ENCODE measurements at places on chromosomes 13 and 19.

DNA sequence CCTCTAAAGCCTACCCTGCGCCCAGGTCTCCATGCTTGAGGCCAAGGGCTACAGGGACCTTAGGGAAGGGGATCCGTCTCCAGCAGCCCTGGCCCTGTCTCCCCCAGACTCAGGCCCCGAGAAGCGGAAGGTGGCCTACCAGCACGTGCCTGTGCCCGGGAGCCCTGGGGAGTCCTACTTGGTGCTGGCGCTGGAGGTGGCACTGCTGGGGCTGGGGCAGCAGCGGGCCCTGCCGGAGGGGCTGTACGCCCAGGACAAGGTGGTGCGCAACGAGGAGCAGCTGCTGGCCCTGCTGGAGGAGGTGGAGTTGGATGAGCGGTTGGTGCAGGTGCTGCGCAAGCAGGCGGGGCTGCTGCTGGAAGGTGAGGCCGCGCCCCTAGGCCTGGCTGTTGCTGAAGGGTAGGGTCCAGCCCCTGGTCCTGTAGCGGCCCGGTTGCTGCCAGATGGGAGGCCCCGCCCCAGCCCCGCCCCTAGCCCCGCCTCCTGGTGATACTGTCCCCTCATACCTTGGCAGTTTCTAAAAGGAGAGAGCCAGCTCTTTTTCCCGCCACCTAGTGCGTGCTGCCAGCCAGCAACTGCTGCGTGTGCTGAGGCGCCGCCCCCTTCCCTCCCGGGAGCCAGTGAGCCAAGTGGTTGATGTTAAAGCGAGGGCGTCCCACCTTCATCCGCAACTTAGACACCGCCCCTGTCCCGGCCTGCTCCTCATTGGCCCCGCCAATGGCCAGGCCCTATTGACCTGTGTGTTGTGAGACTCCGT, 22.6 kb downstream of the ZSWIM4 start:
- no peak for DNase-seq

GRCh38 chr13:95254339-95254738, 46.9 kb downstream of the ABCC4 start:
- no peak for DNase-seq

DNA sequence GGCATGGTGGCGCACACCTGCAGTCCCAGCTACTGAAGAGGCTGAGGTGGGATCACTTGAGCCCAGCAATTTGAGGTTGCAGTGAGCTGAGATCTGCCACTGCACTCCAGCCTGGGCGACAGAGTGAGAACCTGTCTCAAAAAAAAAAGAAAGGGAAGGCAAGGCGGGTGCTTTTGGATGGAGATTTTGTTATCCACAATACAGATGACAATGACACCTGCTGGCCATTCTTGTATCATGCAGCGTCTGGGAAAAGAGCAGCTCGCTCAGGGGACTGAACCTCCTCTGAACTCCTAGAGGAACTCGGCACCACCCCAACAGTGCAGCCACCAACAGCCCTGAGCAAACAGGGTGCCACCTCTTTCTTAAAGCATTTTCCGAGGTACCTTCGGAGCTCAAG, 22.8 kb downstream of the HAUS8 start:
- no peak for DNase-seq

DNA sequence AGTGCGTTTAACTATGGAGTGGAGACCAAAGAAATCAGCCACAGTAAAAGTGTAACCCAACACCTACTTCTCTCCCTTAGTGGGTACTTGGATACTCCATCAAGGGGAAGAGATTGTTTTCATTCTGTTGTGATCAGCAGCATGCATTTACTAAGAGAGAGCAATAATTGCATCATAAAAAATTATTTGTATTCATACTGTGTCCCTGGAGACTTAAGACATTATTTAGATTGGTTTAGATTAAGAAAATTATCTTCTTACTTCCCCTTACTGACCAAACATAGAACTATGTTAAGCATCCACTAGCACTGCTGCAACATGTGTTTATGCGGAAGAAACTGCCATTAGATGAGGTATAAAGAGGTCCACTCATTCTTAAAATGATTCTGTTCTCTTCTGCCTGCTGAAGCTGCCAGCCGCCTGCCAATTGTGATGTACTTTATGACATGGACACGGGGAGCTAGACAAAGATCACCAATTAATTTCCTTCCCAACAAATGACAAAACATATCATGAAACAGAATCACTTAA, 738.5 kb downstream of the DIAPH3 start:
- no peak for DNase-seq

- no peak for DNase-seq
Observed at GRCh38 chr19:6521718-6522646, 8.8 kb upstream of the TNFSF9 start.

DNA sequence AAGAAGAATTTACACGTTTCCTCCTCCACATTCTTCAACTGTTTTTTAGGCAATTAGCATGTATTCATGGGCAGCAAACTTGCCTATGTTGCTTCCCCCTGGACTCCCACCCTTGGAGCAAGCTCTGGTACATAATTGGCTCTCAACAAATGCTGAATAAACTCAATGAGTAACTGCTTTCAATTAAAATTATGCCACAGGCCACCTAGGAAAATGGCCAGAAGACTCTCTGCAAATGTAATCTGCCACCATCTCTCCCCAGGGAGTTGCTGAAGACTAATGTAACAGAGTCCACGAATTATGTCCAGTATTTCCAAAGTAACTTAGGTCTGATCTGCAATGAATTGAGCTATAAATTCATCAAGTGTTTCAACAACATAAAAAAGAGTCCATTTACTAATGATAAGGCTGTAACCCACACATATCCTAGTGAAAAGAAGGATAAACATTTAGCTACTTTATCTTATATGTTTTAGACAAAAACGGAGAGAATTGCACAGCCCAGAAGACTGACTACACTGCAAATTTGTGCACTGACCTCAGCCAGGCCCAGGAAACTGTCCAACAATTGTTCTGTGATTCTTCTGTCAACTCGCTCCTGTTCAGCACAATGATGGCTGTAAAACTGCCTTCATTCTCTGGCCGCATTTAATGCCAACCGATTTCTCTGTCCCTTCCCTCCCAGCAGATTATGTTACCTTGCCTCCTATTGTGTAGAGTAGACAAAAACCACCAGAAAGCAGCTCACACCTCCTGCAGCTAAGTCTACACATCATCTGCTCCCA, 808.6 kb upstream of the ARGLU1 start:
- no peak for DNase-seq

GRCh38 chr13:42808341-42808940, 27.1 kb downstream of the FAM216B start:
- DNase-seq: no peak

GRCh38 chr19:13430790-13431582, 75.3 kb downstream of the CACNA1A start:
- DNase-seq: peak; percentile 6

DNA sequence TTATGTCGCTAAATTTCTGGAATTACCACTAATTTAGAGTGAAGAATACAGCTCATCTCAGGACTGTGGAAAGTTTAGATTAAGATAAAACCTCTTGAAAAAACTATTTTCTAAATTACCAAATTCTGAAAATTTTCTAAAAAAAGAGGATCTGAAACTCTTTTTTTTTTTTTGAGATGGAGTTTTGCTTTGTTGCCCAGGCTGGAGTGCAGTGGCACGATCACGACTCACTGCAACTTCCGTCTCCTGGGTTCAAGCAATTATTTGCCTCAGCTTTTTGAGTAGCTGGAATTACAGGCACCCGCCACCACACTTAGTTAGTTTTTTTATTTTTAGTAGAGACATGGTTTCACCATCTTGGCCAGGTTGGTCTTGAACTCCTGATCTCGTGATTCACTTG, 16.6 kb upstream of the ZNF253 start:
- no peak for DNase-seq

DNA sequence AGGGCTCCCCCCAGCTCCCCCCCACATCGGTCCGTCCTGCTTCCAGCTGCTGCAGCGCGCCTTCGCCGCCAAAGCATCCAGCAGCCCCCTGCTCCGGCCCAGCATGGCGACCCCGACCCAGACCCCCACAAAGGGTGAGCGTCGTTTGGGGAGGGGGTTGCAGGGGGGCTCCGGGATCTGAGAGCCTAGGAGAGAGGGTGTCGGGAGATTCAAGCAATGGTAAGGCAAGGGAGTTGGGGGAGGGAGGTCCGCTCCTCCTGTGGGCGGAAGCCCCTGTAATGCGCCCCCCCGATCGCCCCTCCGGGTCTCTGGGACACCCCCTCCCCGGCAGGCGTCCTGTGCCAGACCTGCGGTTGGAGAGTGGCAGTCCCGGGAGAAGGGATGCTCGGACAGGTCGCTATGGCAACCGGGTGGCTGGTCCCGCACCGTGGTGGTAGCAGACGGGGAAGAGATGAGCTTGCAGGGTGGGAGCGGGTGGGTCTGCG, at the start of gene FXYD7:
Gene FXYD7 (plus strand): TSS at position 25 of the 485 bp plus-strand sequence. CDS start 79 bp downstream, at position 104.
- no peak for DNase-seq

GRCh38 chr19:39264306-39265290, 3.6 kb upstream of the IFNL2 start:
- no peak for DNase-seq

DNA sequence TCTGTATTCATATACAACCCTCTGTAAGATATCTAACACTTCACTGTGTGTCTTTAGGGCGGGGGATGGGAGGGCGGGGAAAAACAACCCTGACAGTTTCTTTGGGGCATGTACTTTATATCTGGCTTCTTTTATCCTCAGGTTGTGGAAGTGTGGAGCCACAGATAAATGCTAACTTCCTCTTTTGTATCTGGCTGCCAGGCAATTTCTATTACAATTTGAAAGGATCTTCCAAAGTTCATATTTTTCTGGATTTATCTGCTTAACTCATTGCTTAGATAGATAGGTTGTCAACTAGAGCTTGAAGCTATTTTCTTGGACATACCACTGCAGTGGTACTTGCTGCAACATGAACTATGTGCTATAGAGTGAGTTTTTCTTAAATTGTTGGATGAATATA, 393.0 kb downstream of the LMO7 start:
- DNase-seq: no peak

DNA sequence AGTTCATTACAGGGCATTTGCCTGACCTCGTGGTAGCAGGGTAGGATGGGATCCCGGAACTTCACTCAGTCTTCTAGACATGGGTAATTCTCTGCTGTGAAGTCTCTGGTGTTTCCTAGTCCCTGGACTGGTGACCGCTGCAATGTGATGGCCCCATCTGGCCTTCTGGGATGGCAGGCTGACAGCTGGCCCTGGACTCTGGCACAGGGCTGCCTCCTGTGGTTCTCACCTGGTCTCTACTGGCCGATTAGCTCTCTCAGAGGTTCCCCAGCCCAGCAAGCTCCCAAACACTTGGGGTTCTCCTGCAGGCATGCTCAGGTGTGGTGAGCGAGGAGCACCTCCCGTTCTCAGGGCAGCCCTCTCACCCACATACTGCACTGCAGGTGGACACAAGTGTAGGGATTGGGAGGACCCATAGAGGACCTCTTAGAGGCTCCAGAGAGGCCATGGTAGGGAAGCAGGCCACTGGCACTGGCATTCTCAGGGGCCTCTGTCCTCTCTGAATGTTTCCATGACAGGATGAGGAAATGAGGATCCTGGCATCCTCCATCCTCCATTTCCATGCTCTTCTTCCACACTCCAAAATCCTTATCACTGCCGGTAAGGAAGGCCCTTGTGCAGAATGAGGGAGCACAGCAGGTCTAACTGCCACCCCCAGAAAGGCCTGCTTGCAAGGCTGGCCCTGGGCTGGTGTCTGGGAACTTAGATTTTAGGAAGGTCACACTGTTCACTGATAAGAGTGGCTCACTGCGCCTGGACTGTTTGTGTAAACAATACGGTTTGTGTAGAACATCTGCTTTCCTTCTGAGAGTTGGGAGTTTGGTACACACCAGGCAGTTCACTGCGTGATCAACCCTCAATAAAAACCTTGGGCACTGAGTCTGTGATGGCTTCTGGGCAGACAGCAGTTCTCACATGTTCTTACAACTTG, 31.5 kb upstream of the FARP1 start:
- no peak for DNase-seq

- DNase-seq: no peak
Observed at GRCh38 chr13:67619351-67619994, 389.3 kb upstream of the PCDH9 start.

DNA sequence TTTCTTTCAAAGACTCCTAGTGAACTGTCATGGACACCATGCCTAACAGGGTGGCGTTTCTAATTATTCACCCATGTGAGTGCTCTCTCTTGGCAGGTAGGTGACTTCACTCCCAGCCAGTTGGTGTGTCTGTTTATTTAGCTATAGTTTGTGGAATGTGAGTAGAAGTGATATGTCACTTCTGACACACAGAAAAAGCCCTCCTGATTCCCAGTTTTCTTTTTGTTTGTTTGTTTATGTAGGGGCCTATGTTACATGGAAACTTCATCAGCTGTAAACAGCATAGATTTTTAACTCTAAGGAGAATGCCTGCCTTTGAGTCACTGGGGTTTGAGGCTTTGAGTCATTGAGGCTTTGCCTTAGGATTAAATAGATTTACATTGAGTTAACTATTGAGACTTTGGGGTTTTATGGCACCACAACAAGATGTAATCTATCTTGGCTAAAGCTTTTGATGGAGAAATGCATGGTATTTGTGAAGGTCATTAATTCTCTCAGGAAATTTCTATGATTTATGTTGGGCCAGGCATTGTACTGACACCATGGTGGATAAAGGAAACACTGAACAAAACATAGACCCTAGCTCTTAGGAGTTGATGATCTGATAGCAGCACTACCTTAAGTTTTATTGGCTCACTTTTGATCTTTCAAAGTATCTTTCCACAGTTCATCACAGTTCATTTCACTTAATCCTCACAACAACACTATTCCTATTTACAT, 45.3 kb downstream of the UFM1 start:
- DNase-seq: no peak
